ENCODE measurements at places on chromosomes 5 and 9.

DNA sequence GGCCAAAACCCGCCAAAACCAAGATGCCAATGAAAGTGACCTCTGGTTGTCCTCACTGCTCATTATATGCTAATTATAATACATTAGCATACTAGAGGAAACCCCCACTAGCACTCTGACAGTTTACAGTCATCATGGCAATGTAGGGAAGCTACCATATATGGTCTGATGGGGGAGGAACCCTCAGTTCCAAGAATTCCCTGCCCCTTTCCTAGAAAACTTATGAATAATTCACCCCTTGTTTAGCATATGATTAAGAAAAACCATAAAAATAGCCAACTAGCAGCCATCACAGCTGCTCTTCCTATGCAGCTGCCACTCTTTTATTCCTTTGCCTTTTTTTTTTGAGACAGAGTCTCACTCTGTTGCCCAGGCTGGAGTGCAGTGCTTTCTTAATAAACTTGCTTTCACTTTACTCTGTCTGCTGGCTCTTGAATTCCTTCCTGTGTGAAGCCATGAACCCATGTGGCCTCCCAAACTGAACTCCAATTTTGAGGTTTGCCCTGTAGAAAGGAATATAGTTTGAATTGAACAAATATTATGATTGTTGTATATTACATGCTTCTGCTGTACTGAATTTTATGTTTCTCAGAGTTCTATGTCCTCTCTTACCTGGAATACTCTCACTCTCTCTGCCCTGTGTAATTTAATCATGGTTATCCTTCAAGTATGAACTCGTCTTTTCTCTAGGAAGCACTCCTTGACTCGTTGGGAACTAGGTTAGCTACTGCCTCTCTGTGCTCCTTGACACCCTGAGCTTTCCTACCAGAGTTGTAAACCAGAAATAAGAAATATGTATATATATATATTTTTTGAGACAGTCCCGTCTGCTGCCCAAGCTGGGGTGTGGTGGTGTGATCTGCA, 59.8 kb downstream of the KIAA1958 start:
- DNase-seq = no peak

DNA sequence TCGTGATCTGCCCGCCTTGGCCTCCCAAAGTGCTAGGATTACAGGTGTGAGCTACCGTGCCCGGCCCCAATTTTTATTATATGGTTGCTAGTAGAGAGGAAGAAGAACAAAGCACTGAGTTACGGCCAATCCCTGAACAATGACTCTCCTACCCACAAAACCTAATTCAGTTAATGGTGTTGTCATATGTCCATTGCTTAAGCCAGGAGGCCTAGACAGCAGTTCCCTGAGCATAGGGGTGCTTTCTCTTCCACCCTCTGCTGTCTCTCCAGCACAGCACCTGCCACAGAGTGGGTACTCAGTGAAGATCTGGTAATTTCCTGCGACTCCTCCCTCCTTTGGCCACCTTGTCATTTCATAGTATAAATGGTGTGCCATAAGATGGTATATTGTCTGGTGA, 21.4 kb upstream of the LTC4S start:
- no peak for DNase-seq

GRCh38 chr5:179089502-179089901, 29.3 kb downstream of the ZNF354C start:
- no peak for DNase-seq

DNA sequence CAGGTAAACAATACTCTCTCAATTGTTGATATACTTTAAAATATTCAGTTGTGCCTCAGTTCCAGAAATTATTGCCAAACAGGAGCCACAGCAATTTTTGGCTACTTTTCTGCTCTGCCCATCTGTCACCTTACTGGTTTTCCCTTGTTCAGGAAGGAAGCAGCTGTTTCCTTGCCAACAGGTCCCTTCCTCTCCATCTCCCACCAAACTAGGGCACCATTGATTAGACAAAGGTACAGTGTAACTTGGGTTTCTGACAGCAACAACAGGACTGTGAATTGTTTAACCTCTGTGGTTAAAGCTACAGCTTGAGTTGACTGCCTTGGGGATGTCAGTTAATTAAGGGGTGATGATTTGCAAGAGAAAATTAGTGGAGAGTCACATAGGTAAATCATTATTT, 76.9 kb downstream of the PIP5K1B start:
- DNase-seq = no peak

- no peak for DNase-seq
These were observed 19.7 kb upstream of the VLDLR start for GRCh38 chr9:2601785-2602378.

- no peak for DNase-seq
These were observed 212.3 kb upstream of the MPDZ start for GRCh38 chr9:13491493-13492424.

DNA sequence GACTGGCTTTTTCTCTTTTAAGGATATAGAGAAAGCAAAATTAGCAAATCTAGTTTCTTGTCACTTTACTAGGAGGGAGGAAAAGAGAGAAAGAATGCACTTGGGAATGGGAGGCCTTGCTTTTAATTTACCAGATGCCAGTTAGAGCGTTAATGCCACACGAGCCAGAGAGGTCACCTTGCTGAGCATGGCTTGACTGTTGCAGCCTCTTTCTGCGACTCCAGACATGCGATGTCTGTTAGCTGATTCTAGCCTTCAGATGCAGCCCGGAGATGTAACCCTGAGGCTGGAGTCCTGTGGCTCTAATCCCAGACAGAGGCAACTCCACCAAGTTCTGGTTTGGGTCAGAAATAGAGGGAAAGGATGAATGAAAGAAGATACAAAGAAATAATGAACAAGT, 152.5 kb downstream of the TRIO start:
- DNase-seq = no peak

DNA sequence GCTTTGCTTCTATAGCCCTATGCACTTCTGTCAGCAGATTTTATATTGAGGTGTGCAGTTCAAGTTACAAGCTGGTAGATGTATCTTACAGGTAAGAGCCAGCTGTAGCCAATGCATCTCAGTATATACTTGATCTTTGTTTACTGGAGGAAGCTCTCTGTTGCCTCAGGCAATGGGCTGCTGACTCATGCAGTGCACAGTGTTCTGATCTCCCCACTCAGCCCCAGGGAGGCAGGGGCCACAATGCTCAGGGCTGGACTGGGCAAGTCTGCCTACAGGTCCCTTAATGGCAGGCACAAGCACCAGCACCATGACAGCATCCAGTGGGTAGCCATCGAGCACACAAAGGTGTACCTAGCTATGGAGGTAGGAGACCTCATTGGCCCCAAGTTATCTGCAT, 178.8 kb upstream of the CDH10 start:
- DNase-seq = no peak

GRCh38 chr5:170251462-170251861, 18.7 kb downstream of the C5orf58 start:
- no peak for DNase-seq

GRCh38 chr5:111739416-111739815, 17.6 kb downstream of the NREP start:
- DNase-seq = no peak

DNA sequence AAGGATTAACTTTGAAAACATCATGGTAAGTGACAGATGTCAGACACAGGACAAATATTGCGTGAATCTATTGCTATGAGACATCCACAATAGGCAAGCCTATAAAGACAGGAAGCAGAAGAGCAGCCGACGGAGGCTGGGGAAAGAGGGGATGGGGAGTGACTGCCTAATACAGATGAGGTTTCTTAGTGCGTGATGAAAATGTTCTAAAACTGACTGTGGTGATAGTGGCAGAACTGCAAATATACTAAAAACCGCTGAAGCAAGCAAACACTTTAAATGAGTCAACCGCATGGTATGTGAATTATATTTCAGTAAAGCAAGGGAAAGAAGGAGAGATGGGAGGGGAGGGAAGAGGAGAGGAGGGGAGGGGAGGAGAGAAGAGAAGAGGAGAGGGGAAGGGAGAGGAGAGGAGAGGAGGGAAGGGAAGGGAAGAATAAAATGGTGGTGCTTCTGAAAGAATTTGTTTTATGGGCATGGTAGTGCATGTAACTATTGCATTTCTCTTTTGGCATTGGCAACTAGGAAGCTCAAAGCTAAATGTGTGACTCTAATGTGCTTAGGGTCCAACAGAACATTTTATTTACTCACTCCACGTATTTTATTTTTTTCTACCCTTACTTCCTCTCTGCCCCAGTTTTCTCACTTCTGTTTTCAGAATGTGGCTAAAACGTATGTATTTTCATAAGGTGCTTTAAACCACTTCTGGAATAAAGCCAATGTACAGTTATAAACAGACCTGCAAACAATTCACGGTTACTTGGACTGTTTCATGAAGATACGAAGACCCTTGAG, 21.3 kb downstream of the AKNA start:
- DNase-seq = peak; percentile 89

DNA sequence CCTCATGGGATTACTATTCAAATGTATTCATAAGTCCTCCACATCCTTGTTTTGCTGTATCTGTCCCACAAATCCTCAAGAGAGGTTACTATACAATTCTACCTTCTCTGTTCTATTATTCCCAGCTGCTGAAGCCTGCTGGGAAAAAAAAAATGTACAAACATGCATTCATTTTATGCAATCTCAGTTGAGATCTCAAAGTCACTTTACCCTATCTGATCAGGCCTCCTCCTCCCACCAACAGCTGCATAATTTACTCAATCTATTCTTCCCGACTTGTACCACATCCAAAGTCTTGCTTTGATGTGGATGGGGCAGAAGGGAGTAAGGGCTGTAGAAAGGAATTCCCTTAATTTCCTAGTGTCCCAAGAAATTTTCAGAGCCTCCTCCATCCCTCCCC, 28.6 kb downstream of the PSIP1 start:
- DNase-seq = no peak

DNA sequence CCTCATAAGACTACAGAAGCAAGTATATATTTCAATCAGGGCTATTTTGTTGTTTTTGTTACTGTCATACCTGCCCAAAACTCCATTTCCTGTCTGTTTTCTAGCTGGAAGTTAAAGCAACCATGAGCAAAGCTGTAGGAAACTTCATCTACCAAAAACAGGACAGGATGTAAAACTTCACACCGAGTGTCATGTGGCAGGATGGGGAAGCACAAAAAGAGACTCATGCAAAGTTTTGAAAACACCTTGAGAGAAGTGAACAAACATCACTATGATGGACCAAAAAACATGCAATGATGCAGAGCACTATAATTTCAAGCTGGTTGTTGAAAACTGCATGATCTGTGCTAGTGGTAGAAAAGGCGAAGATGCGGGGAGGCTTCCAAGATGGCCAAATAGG, 6.3 kb upstream of the GZMA start:
- DNase-seq = no peak

GRCh38 chr5:139414581-139415130, 10.8 kb upstream of the SPATA24 start:
- DNase-seq = no peak

GRCh38 chr9:127122176-127123063, at the start of gene ANGPTL2:
ANGPTL2 (minus strand) TSS chr9:127122635; CDS start chr9:127108731, 13,904 bp downstream.
- DNase-seq = peak; percentile 81

DNA sequence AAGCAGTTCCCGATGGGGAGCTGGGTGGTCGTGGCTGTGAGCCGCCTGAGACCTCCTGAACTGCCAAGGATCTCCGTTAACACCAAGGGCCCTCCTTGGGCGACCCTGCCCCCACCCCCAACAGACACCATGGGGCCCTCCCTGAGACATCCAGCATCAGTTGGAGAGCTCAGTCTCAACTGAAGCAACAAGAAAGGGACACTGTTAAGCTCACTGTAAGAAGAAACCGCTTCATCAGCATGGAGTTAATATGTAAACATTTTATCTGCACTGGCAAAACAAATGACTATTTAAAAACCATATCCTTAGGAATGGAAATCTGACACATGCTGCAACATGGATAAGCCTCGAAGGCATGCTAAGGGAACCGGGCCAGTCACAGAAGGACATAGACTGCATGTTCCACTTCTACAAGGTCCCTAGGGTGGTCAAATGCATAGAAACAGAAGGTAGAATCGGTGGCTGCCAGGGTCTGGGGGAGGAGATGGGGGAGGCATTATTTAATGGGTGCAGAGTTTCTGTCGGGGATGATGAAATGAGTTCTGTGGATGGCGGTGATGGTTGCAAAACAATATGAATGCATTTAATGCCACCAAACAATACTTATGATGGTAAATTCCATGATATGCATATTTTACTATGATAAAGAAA, 47.4 kb downstream of the ROR2 start:
- DNase-seq = no peak

DNA sequence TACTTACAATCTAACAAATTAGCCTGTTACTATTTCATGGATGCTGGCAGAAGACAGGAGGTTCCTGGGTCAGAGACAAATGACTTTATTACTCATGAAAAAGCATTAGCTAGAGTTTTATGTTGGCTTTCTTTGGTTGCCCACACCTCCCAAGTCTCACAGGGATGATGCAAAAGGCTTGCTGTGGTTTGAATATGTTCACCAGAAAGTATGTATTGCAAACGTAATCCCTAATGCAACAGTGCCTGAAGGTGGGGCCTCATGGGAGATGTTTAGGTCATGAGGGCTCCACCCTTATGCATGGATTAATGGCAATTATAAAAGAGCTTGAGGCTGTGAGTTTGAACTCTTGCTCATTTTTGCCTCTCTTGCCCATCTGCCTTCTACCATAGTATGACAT, 28.5 kb downstream of the DPYSL3 start:
- peak; percentile 62 for DNase-seq

Data from fibroblast of skin of left biceps (primary cell).